Stimulated activated CD4-positive, alpha-beta T cell treated with anti-CD3 and anti-CD28 coated beads, Interleukin-12 subunit alpha, Interleukin-12 subunit beta, amount 100 ng/mL, for 4 hours (primary cell): ENCODE measurements at places on chromosomes 16 and 17.

GRCh38 chr17:42798383-42799380, at the start of the genes CNTD1 and COA3:
Gene CNTD1, plus strand, starts transcription at chr17:42798861. Its CDS starts 207 bp downstream, at chr17:42799068.
Gene COA3, minus strand, starts transcription at chr17:42798704. Its CDS starts 23 bp downstream, at chr17:42798681.
- peak; percentile 75 for DNase-seq

GRCh38 chr16:17367036-17367435, 103.7 kb downstream of the XYLT1 start:
- no peak for DNase-seq

GRCh38 chr17:33459078-33459940, 166.2 kb upstream of the ASIC2 start:
- no peak for DNase-seq

DNA sequence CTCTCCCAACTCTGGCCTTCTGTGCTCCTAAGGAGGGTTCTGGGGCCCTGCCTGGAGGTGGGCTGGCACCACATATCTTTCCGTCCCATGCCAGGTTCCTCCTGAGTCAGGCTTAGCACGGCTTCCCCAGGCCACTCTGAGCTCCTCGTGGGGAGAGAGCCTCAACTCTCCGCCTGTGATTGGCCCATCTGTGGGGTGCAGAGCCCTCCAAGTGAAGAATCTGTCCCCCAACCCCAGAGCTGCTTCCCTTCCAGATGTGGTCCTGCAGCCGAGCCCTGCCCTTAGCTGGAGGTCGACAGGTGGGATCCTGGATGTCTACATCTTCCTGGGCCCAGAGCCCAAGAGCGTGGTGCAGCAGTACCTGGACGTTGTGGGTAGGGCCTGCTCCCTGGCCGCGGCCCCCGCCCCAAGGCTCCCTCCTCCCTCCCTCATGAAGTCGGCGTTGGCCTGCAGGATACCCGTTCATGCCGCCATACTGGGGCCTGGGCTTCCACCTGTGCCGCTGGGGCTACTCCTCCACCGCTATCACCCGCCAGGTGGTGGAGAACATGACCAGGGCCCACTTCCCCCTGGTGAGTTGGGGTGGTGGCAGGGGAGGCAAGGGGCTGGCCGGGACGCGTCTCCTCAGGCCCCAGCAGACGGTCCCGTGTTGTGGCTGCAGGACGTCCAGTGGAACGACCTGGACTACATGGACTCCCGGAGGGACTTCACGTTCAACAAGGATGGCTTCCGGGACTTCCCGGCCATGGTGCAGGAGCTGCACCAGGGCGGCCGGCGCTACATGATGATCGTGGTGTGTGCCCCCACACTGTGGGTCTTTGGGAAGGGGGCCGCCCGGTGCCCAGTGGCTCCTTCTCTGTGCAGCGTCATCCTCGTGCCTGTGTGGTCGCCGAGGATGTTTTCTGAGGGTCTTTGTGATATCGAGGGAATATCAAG, 6.9 kb downstream of the GAA start:
- DNase-seq, result no peak

GRCh38 chr16:65598621-65599020, 476.8 kb upstream of the CDH11 start:
- no peak for DNase-seq

- no peak for DNase-seq
Measured at GRCh38 chr17:45702666-45703266, 81.4 kb upstream of the CRHR1 start.

DNA sequence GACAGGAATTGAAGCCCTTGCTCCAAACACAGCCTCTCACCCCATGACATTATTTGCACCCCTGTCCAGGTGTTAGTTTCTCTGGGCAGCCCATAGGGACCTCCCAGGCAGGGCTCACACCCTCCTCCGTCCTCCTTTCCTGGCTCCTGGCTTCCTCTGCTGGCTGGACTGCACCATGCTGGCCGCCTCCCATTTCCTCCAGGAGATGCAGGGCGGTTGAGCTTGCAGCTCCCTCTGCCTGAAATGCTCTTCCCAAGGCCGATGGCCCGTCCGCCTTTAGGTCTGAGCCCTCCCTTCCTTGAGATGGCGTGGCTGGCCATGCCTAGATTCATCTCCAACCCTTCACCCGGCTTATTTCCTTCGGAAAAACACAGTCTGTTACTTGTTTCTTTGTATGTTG, 334.8 kb downstream of the SNX29 start:
- no peak for DNase-seq

DNA sequence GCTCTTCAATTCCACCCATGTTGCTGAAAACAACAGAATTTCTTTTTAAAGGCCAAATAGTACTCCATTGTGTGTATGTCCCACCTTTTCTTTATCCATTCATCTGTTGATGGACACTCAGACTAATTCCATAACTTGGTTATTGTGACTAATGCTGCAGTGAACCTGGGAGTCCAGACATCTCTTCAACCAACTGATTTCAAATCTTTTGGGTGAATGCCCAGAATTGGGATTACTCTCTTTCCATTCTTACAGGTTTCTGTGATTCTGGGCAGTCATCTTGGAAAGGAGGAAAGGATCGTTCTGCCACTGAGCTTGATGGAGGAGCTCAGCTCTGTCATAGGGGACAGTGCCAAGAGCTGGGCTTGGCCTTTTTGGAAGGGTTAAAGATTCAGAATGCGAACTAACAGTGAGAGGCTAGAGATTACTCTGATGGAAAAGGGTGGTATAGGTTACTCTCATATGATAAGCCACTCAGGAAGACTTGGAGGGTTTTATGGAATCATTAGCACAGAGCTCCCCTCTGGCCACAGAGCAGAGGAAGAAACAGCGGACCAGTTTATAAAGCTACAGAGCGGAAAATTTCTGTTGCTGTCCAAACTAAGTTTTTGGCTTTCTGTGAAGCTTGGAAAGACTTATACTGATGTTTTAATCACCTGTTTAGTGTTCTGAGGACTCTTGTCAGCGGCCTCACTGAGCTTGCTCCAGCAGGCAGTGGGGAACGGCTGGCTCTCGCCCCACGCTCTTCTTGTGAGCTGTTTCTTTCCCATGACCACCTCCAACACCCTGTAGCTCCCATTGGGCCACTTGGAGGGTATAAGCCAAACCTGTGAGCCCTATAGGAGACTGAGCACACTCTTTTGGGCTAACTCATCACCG, 48.3 kb downstream of the HIC1 start:
- no peak for DNase-seq

- no peak for DNase-seq
Measured at GRCh38 chr16:50298075-50298460, 31.7 kb downstream of the ADCY7 start.

DNA sequence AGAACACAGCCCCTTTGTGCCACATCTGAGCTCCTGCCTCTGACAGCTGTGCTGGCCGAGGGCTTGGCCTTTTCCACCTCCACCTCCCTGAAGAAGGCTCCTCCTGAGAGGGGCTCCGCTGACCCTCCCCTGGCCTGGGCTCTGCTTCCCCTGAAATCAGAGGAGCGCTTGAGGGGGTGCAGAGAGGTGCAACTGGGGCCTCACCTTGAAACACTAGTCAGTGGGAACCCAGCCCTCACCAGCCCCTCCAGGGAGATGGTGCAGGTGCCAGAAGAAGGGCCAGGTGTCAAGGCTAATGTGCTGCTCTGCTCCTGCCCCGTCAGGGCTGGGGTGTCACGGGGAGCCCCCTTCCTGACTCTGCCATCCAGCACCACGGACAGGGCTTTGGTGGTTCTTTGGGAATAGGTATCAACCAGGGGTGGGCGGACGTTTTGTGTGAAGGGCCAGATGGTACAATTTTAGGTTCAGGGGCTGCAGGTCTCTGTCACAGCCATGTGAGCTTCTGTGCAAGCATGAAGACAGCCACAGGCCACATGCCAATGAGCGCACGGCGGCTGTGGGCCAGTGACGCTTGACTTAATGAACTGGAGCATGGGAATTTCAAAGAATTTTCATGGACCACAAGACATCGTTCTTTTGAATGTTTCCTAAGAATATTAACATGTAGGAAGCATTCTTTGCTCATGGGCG, 2.1 kb upstream of the ZG16B start:
- no peak for DNase-seq

DNA sequence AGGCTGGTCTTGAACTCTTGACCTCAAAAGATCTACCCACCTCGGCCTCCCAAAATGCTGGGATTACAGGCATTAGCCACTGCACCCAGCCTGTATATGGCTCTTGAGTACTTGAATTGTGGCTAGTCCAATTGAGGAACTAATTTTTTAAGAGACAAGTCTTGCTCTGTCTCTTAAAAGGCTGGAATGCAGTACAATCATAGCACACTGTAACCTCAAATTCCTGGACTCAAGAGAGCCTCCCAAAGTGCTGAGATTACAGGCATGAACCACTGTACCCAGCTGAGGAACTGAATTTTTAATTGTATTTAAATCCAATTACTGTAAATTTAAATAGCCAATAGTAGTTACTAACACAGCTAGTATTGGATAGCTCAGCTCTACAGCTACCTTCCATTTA, 50.6 kb downstream of the MED13 start:
- no peak for DNase-seq

- DNase-seq, result no peak
Measured at GRCh38 chr17:37026531-37026869, 77.7 kb downstream of the AATF start.

DNA sequence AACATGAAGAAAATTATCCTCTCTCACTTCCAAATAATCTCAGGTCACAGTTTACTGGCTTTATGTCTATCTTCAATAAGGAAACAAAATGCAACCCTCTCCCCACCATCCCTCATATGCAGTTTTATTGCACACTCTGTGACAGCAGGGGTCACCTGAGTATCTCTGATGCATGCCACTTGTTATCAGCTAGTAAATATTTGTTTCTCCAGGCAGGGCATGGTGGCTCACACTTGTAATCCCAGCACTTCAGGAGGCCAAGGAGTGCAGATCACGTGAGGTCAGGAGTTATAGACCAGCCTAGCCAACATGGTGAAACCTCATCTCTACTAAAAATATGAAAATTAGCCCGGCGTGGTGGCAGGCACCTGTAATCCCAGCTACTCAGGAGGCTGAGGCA, 61.1 kb downstream of the ADAMTS18 start:
- no peak for DNase-seq

DNA sequence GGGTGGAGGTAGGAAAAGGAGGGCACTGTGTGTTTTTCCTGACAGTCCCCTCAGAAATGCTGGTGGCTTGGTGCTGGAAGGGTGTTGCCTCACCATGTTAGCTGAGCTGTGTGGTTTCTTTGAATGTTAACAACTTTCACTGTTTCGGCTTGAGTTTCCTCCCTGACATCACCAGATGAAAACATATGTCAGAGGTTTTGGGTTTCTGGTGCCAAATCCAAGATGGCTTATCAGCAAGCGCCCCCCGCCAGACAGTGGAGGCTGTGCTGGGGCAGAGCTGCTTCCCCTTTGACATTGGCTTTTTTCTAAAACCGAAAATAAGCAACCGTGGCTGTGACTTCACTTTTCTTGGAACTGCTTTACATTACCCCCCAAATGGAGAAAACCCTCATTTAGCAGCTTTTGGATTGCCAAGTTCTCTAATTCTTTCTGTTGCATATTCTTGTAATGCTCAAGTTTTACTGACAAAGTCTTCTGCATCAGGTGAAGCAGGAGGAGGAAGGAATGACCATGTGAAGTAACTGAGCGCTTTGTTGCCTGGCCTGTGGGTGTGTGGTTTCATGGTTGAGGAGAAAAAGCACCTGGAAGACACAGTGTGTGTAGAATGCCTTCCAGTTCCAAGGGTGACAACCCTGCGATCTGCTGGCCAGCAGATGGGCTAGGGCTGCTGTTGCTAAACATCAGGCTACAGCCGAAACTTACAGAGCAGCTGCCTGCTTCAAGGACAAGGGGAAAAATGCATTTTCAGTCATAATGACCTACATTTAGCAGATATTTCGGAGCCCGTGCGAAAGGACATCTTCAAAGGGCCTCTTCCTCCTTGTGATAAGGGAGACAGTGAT, 9.7 kb downstream of the RMI2 start:
- DNase-seq, result peak; percentile 66

GRCh38 chr17:38897176-38897575, 27.3 kb downstream of the LASP1 start:
- DNase-seq, result no peak

DNA sequence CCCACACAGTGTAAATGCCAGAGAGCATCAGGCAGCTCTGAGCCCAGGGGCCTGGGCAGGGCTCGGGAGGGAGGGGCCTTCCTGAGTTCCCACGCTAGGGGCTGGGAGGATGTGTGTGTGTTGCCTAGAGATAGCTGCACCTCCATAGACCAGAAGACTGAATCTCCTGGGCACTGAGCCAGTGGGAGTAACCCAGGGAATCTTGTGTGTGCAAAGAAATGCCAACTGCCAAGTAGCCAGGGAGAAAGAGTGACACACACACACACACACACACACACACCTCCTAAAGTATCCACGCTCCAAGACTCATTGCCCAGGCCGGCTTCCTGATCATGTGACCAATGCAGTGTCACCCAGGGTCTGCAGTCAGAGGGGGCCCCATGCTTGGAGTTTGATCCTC, 166.2 kb upstream of the RPL38 start:
- DNase-seq, result no peak

- DNase-seq, result peak; percentile 77
Measured at GRCh38 chr17:63600569-63601438, at the start of gene TACO1. Gene TACO1, plus strand, starts transcription at chr17:63600895. Its CDS starts 189 bp downstream, at chr17:63601084.

- no peak for DNase-seq
Measured at GRCh38 chr16:52549011-52549692, 2.2 kb upstream of the TOX3 start.

- DNase-seq, result no peak
Measured at GRCh38 chr16:78996790-78997189, 603.7 kb downstream of the MAF start.

DNA sequence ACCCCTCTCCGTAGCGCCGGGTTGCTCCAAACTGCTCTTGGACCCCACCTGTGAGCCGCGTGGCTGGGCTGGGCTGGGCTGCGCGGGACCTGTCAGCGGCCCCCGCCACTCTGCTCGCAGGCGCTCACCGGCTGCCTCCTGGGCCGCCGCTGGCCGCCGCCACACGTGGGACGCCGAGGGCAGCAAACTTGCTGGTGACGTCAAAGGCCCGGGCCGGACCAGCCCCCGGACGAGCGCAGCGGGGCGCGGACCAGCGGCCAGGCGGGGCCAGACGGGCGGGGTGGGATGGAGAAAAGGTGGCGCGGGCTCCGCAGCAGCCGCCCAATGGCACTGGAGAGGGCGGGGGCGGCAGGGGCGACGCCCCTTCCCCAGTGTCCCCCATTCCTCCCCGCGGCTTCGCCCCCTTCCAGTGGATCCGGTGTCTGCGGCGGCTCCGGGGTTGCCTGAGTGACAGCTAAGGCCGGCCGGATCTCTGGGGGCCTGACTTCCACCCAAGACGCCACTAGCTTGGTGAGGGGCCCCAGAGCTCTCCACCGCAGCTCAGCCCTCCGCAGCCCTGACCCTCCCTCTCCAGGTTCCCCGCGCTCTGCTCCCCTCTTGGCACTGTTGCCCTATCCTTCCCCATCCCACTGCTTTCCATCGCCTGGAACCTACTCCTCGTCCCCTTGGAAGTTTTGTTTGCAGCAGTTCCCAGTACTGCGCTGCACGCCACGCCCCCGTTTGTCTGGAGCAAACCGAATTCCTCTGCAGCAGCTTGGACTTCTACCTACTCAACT, at the start of gene HS3ST3A1:
Gene HS3ST3A1, minus strand, starts transcription at position 154 of the 776 bp plus-strand sequence. CDS start 800 bp downstream, outside the sequence.
- DNase-seq, result no peak

GRCh38 chr16:89453501-89454321, 36.6 kb downstream of the ANKRD11 start:
- DNase-seq, result no peak

DNA sequence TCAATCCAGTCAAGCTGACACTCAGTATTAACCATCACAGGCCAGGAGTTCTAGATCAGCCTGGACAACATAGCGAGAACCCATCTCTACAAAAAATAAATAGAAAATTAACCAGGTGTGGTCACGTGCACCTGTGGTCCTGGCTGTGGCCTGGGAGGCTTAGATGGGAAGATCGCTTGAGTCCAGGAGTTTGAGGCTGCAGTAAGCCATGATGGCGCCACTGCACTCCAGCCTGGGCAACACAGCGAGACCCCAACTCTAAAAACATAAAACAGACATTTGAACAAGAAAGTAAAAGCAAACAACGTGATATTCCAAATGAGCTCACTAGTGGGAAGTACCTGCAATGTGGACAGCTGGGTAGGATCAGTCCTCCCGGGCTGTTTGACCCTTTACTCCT, 41.9 kb downstream of the CRISPLD2 start:
- no peak for DNase-seq
